Trophoblast cell (in vitro differentiated cells and primary cell): ENCODE measurements at places on chromosomes 16 and 17.

GRCh38 chr16:51557670-51558069 lies 406.6 kb upstream of the SALL1 start:
- no peaks in the 10 kb centered on the region for H3K36me3 ChIP-seq
- no peaks in the 10 kb centered on the region for H3K27me3 ChIP-seq
- no peak overlapping the region for H3K4me3 ChIP-seq

DNA sequence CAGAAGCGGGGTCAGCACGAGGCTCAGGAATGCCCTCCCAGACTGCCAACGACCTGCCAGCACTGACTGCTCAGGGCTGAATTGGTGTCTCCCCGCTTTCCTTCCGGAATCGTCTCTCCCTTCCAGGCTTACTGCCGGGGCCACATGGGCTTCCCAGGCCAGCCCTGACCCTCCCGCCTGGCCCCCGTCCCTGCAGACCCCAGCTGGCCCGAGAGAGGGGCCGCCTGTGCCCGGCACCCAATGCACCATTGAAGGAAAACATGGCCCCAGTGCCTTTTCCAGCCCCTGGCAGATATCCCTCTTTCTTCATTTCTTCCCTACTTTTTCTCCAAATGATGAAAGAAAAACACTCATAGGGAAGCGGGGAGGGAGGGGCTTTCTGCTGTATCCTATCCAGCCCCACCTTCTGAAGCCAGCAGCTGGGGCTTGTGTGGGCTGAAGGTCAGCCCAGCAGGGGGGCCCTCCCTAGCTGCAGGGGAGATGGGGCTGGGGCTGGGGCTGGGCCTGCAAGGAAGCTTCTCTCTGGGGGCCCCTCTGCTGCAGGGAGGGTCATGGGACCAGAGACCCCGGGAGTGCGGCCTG lies 25.9 kb downstream of the ZNF469 start:
- no peaks in the 10 kb centered on the region for H3K36me3 ChIP-seq
- no peak for DNase-seq
- H3K4me3 ChIP-seq, result no peak overlapping the region
- H3K4me1 ChIP-seq, result no peaks in the 10 kb centered on the region
- H3K27me3 ChIP-seq, result no peaks in the 10 kb centered on the region
- no peak overlapping the region for H3K27ac ChIP-seq

- no peaks in the 10 kb centered on the region for H3K4me1 ChIP-seq
- no peak for DNase-seq
- no peaks in the 10 kb centered on the region for H3K27me3 ChIP-seq
Observed at GRCh38 chr17:77867308-77867781, 91.2 kb upstream of the TNRC6C start.

GRCh38 chr17:81831957-81832607 lies 1.0 kb downstream of the MCRIP1 start:
- DNase-seq, result no peak
- no peaks in the 10 kb centered on the region for H3K27me3 ChIP-seq
- peak overlapping the region; percentile 52 for H3K27ac ChIP-seq
- H3K36me3 ChIP-seq, result peaks cover 5% of the 10 kb centered on the region

DNA sequence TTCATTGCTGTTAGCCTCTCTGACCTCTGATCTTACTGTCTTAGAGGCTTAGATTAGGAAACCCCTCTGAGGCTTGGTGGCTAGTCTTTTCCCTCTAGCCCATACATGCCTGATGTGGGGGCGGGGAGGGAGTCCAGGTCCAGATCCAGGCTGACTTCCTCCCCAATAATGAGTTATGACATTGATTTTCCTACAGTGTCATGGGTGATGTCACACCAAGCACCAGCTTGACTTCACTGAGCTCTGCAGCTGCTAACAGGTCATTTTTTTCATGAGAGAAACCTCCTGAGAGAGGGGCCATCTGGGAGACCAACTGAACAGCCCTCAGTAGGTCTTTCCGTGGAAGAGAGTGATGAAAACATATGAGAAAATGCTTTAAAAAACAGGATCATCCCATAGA lies 180.2 kb upstream of the N4BP1 start:
- H3K36me3 ChIP-seq, result no peaks in the 10 kb centered on the region
- DNase-seq, result no peak
- H3K27me3 ChIP-seq, result no peaks in the 10 kb centered on the region
- H3K4me1 ChIP-seq, result no peaks in the 10 kb centered on the region
- H3K27ac ChIP-seq, result no peak overlapping the region
- no peak overlapping the region for H3K4me3 ChIP-seq

- no peak overlapping the region for H3K4me3 ChIP-seq
- H3K4me1 ChIP-seq, result no peaks in the 10 kb centered on the region
- no peak overlapping the region for H3K27ac ChIP-seq
- DNase-seq, result no peak
Observed at GRCh38 chr16:88194397-88195268, 188.1 kb upstream of the ZNF469 start.

DNA sequence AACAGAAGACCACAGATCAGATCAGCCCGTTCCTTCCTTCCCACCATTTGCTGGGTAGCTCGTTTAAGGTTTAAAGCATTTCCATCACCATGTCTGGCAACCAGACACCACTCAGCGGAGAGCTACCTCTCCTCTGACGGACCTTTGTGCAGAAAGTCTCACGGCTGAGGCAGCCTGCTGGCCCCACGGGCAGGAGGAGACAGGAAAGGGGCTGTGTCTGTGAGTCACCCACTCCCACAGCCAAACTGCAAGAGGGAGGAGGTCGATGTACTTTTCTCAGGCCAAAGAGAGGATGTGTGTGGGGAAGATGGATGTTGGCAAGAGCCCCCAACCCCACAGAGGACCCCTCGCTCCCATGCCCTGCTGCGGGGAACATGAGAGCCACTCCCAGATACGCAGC lies 92.1 kb downstream of the ZNF423 start:
- DNase-seq, result no peak
- no peak overlapping the region for H3K4me3 ChIP-seq
- no peaks in the 10 kb centered on the region for H3K27me3 ChIP-seq

- H3K27ac ChIP-seq, result no peak overlapping the region
- DNase-seq, result no peak
- no peak overlapping the region for H3K4me3 ChIP-seq
- no peaks in the 10 kb centered on the region for H3K36me3 ChIP-seq
- H3K4me1 ChIP-seq, result no peaks in the 10 kb centered on the region
- no peaks in the 10 kb centered on the region for H3K27me3 ChIP-seq
Observed at GRCh38 chr16:49489686-49490320, 116.2 kb downstream of the C16orf78 start.

- H3K4me1 ChIP-seq, result no peaks in the 10 kb centered on the region
- DNase-seq, result no peak
- no peaks in the 10 kb centered on the region for H3K27me3 ChIP-seq
- no peak overlapping the region for H3K4me3 ChIP-seq
- no peaks in the 10 kb centered on the region for H3K36me3 ChIP-seq
Observed at GRCh38 chr16:2785101-2785991, 2.0 kb downstream of the PRSS33 start.

DNA sequence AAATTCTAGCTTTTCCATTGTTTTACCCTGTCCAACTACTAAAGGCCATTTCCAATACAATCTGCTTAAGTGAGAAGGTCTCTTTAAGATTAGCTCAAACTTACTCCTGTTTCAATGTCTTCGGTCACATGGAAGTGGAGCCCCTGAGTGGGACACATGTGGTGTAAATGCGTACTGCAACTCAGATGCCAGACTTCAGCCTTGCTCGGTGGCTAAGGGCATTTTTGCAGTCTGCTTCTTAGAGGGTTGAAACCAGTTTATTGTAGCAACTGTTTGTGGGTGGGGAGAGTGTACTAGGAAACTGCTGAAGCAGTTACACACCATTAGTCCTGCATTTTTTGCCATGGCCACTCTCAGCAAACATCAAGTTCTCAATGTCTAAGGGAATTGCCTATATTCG lies 140.6 kb downstream of the PARN start:
- no peak overlapping the region for H3K27ac ChIP-seq
- H3K4me1 ChIP-seq, result peaks cover 7% of the 10 kb centered on the region
- no peak overlapping the region for H3K4me3 ChIP-seq
- peak; percentile 6 for DNase-seq
- no peaks in the 10 kb centered on the region for H3K36me3 ChIP-seq
- H3K27me3 ChIP-seq, result no peaks in the 10 kb centered on the region
